ENCODE measurements at places on chromosomes 5 and 9.

DNA sequence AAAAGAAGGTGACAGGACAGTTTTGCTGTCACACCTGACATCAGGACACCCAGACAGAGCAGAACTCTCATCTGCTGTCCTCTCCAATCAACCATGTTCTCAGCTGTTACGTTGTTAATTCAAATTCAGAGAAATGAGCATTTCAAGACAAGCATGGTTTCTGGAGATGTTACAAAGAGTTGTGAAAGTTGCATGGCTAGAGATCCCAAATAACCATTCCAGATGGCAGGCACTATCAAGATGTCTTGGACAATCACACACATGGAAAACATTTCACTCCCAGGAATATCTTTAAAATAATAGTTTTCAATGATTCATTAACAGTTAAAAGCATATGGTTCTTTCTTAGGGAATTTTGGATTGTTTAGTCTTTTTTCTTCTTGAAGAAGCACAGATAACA, 533.1 kb downstream of the AGTPBP1 start:
- DNase-seq: peak; percentile 17

DNA sequence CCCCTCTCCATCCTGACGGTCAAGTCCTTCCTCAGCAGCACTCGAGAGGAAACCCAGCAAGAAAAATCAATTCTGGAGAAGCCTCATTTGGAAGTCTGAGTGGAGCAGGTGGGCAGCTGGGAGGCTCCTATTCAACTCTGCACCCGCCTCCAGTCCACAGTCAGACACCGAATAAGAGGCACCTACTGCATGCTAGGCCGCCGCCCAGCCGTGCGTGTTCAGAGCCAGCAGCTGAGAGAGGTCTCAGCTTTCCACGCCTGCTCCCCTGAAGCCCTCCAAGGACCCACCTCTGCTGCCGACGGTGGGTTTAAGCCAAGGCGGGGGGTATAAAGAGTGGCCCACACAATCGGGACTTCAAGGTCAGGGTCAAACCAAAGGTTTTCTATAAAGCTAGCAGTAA, 41.9 kb downstream of the VAV2 start:
- DNase-seq: no peak

DNA sequence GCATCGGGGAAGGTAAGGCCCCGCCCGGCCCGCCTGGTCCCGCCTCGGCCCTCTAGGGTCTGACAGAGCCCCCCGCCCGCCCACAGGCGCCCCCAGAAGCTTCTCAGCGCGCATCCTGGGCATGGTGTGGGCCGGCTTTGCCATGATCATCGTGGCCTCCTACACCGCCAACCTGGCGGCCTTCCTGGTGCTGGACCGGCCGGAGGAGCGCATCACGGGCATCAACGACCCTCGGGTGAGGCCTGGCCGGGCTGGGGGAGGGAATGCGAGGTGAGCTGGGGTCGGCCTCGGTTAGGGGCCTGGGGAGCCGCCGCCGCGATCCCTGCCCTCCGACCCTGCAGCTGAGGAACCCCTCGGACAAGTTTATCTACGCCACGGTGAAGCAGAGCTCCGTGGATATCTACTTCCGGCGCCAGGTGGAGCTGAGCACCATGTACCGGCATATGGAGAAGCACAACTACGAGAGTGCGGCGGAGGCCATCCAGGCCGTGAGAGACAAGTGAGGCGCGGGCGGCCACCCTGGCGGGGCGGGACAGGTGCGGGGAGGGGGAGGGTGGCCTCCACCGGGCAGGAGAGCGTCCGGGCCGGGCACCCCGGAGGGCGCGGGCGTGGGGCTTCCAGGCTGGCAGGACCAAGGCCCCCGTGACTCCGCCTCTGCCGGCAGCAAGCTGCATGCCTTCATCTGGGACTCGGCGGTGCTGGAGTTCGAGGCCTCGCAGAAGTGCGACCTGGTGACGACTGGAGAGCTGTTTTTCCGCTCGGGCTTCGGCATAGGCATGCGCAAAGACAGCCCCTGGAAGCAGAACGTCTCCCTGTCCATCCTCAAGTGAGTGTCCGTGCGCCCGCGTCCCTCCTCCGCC, 7.1 kb downstream of the LRRC26 start:
- no peak for DNase-seq

DNA sequence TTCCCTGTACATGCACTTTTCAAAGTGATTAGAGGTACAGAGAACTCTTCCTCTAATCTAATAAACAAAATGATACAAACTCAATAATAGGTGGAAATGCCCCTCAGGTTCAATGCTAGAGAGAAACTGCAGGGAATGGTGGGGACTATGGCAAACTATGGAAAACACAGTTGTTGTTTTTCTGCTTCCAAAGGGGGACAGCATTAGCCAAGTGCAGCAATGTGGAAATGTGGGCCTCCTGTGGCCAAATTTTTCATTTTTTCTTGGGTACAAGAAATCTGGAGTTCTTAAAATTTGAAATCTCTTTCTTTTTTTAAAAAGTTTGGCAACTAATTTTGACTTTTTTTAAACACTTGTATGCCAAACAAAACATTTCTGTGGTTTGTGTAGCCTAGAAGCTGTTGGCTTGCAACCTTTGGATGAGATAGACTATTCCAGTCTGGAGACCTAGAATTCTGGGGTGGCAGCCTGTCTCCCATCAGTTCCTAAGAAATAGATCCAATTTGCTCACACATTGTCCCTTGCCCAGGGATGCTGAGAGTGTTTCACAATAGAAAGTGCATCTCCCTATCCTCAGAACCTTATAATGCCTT, 218.6 kb downstream of the PAPPA start:
- peak; percentile 46 for DNase-seq

Data from AG10803 (cell line).